BE2C (cell line): ENCODE measurements at places on chromosomes 16 and 17.
A peak's percentile ranks its signal among the peaks of the same experiment; 100 is the strongest.

GRCh38 chr16:16067127-16067526 lies 117.7 kb downstream of the ABCC1 start:
- DNase-seq: no peak

DNA sequence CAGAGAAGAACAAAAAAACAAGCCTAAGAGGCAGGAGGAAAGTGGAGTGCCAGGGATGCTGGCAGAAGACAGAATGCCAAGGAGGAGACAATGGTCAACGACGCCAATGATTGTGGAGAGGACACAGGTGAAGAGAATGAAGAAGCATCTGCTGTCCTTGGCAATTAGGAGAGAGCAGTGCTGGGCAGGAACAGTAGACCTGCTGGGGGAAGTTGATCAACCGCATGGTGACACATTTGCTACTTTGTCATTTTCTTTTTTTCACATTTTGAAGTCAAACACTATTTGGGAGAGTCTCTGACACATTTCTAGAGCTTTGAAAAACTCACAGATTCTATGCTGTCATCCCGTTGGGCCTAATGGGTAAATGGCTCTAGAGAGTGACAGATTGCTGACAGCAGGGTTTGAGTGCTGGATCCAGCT lies 1.1 kb upstream of the PIK3R6 start:
- DNase-seq: no peak

GRCh38 chr17:33519692-33520091 lies 226.6 kb upstream of the ASIC2 start:
- DNase-seq: no peak

GRCh38 chr16:74635303-74635702 lies 28.4 kb upstream of the GLG1 start:
- no peak for DNase-seq

DNA sequence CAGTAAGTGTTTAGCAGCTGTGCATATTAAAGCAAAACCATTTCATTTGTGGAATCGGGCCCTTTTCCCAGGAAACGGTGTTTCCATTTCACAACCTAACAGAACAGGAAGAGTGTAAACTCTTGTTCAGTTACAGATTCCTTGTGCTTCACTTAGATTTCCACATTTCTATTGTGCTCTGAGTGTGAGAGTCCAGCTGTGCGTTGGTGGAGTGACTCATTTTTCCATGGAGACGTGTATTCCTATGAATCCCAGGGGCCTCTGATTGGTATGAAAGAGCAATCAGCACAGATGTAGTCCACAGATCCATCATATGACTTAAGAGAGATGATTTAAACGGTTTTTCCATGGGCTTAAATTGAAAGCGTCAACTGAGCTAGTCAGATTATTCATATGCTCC lies 13.3 kb upstream of the CAVIN1 start:
- DNase-seq: no peak

DNA sequence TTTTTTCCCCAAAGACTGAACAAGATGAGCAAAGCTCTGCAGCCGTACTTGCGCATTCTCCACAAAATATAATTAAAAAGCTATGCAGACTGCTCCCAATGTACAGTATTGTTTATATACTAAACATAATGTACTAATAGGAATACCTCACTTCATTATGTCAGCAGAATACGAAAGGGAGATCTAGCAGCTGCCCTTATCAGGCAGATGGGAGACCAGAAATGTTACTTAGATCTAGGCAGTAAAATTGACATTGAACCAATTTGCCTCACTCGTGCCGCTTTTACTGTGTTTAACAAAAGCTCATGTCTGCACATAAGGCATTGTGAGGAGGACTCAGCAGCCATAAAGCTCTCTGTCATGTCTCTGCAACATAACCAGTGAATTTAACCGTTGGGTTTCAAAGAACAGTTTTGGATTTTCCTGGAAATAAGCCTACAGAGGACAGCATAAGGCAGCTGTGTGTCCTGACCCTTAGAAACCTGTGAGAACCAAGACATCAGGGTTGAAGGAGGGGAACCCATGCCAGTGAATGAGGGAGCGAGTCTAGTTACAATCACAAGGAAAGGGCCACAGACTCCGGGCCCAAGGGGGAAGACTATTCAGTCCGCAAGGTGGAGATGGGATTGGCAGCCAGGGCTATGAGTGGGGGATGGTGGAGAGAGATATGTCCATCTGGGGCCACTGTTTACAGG lies 71.4 kb downstream of the GNAO1 start:
- no peak for DNase-seq

- DNase-seq: no peak
Observed at GRCh38 chr17:55607731-55608341, 96.6 kb upstream of the SMIM36 start.

GRCh38 chr17:64413513-64413912 lies 22.9 kb upstream of the PECAM1 start:
- no peak for DNase-seq

GRCh38 chr16:58563235-58563634 lies 47.9 kb downstream of the SETD6 start:
- no peak for DNase-seq

- DNase-seq: peak; percentile 73
Observed at GRCh38 chr16:84084570-84085270, 32.0 kb downstream of the MBTPS1 start.

DNA sequence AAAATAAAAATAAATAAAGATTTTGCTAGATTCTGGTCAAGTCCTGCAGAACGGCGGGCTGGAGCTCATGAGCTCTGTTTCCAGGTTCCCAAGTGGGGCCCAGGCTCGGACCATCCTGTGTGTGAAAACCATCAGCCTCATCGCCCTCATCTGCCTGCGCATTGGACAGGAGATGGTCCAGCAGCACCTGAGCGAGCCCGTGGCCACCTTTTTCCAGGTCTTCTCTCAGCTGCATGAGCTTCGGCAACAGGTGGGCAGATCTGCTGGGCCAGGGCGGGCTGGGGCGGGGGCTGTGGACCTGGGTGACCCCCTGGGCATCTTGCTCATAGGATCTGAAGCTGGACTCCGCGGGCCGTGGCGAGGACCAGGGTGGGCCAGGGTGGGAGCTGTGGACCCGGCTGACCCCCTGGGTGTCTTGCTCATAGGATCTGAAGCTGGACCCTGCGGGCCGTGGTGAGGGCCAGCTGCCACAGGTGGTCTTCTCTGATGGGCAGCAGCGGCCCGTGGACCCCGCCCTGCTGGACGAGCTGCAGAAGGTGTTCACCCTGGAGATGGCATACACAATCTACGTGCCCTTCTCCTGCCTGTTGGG lies 7.8 kb downstream of the WDR81 start:
- DNase-seq: no peak

- no peak for DNase-seq
Observed at GRCh38 chr17:499951-500461, 147.4 kb upstream of the RPH3AL start.

GRCh38 chr17:40558300-40558889 lies 6.9 kb downstream of the CCR7 start:
- DNase-seq: no peak

DNA sequence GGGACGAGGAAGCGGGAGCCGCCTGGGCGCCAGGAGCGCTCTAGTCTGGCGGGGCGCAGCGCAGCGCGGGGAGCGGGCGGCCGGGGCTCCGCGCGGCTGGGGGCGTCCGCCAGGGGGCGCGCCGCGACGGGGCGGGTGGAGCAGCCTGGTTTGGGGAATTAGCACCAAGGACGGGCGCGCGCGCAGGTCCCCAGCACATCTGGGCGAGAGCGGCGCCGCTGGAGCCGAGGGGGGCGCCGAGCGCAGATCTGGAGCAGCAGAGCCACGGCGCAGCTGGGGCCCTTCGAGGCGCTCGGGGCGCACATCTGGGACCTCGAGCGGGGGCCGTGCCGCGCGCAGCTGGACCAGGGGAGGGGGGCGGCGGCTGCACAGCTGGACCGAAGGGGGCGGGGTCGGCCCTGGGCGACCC lies at the start of gene NXPH3:
Gene NXPH3, plus strand, starts transcription at position 193 of the 409 bp plus-strand sequence. CDS start 349 bp downstream, outside the sequence.
- peak; percentile 60 for DNase-seq

DNA sequence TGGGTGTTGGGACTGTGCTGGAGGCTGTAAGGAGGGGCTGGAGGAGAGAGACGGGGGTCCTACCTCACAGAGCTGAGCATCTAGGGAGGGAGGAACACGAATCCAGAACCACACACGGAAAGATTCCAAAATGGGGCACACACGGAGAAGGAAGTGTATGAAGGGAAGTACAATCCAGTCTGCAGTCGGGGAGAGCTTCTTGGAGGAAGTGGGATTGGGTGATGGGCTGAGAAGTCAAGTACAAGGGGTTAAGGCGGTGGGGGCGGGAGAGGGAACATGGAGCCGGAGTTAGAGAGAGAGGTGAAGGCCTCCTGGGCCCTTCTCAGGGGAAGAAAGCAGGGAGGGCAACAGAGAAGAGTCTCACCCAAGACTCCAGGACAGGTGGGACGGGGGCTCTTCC lies 107.5 kb upstream of the CREBBP start:
- no peak for DNase-seq

GRCh38 chr16:13560151-13560550 lies 359.8 kb upstream of the ERCC4 start:
- no peak for DNase-seq

GRCh38 chr16:88508868-88509748 lies 56.0 kb downstream of the ZFPM1 start:
- DNase-seq: no peak

GRCh38 chr17:2672026-2672425 lies 39.5 kb downstream of the CLUH start:
- DNase-seq: no peak

DNA sequence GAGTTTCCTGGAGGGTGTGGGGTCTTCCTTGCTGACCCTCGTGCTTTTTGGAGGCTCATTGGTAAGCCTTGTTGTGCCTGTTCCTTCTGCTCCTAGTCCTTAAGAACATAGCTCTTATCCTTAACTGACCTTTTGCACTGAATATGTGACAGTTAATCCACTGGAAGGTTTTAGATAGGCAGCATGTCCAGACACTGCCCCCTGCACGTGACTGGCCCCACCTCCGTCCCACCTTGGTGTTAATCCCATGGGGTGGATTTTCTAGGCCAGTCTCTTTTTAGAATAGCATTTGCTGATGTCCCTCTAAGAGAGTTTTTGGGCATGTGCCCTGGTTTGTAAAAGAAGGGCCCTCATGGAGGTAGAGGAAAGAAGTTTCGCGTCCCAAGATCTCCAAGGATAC lies 58.3 kb downstream of the RBFOX1 start:
- DNase-seq: no peak

DNA sequence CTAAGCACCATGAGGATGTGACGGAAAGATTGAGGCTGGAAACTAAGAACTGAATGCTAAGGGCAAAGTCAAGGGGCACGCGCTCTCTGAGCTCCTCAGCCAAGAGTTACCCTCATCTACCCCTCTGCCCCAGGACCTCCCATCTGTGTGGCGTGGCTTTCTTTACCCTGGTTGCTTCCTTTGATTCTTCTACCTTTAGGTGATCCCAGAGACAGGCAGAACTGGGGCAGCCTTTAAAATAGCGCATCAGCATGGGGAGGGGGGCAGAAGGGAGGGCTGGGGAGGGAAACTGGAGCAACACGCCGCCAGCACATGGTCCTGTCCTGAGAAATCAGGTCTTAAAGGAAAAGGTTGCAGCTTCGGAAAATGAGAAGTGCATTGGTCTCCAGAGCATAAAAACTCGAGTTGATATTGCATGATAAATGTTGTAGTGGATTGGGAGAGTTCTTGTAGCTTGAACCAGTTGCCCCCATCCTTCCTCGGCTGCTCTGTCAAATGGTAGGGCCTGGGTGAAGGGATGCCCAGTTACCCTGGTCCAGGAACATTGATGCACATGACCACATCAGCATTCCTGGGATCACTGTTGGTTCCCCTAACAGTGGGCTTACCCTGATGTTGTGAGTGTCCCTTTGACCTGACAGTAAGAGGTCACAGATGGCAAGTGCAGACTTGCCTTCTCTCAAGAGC lies 29.7 kb downstream of the LDHD start:
- DNase-seq: no peak

DNA sequence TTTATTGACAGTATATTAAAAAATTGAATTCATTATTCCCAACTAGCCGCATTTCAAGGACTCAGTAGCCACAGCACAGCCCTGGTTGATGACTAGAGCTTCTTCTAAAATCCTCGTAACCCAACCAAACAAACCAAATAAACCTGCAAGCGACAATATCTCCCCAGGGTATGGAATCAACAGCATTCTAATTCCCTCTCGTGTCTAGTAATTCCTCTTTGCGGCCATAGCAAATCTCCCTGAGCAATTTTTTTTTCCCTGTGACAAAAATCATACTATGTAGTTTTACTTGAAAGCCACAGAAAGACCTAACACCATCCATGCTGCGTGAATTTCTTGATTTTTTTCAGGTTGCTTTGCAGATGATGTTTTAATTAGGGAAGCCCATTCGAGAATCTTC lies 143.4 kb upstream of the MYOCD start:
- no peak for DNase-seq

GRCh38 chr16:27433636-27434035 lies 31.7 kb downstream of the IL21R start:
- no peak for DNase-seq

GRCh38 chr17:50117202-50118051 lies 12.5 kb downstream of the SAMD14 start:
- DNase-seq: peak; percentile 88

- DNase-seq: no peak
Observed at GRCh38 chr17:69575346-69575761, 160.9 kb downstream of the MAP2K6 start.

DNA sequence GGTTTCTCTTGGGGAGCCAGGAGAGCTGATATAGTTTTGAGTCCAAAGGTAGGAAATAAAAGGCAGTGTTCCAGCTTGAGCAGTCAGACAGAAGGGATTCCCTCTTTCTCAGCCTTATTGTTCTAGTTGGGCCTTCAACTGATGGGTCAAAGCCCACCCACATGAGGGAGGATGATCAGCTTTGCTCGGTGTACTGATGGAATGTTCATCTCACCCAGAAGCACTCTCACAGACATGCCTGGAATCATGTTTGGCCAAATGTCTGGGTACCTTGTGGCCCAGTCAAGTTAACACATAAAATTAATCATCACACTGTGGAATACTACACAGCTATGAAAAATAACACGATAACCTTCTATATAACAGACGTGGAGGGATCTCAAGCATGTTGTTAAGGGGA lies 23.1 kb upstream of the KCNG4 start:
- DNase-seq: no peak

DNA sequence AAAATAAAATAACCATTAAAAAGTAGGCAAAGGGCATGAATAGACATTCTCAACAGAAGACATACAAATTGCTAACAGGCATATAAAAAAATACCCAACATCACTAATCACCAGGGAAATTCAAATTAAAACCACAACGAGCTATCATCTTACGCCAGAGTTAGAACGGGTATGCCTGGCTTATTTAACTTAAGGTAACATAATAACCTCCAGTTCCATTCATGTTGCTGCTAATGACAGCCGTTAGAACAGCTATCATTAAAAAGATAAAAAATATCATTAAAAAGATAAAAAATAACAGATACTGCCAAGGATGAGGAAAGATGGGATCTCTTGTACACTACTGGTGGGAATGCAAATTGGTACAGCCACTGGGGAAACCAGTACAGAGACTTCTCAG lies 89.3 kb downstream of the GAS7 start:
- DNase-seq: no peak

DNA sequence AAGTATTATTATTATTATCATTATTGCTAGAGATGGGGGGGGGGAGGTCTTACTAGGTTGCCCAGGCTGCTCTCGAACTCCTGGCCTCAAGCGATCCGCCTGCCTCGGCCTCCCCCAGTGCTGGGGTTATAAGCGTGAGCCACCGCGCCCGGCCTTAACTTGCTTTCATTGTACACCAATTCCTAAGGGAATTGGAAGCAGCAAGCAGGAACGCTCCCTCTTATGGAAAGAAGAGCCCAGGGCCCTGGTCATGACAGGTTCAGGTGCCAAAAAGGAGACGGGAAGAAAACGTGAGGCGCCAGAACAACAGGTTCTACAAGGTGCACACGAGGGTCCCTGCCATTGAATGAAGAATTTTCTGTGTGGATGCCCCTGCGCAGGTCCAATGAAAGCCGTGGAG lies 540 bp upstream of the RPL38 start:
- DNase-seq: peak; percentile 41
